Skeletal muscle tissue (tissue), 5 donors: ENCODE measurements at places on chromosomes 3 and 15. TPM values are rescaled to one million over a fixed set of nuclear protein-coding genes. Genes with fewer than 3 reads are reported as not detected.

CLDN18 gene
- under 0.01 TPM for total RNA-seq

MAGI1 gene
- 23.5 TPM for total RNA-seq

FEZF2 gene
- total RNA-seq, result not detected

PLSCR5 gene
- not detected for total RNA-seq

RBP2 gene
- not detected for total RNA-seq

OR5H6 gene
- total RNA-seq, result not detected

IL5RA gene
- total RNA-seq, result not detected

GOLGA8R gene
- 3.1 TPM for total RNA-seq

EPHA6 gene
- total RNA-seq, result 0.52 TPM

GOLGA8S gene
- total RNA-seq, result not detected

XRN1 gene
- 37.6 TPM for total RNA-seq
